Smooth muscle cell of trachea (primary cell): ENCODE measurements at places on chromosomes 2 and 18. TPM values are rescaled to one million over a fixed set of nuclear protein-coding genes. Genes with fewer than 3 reads are reported as not detected.

DCDC2C gene
- total RNA-seq, result not detected in 2 replicates

CRACDL gene
- total RNA-seq, result under 0.01 TPM in 1 of 2 replicates, not detected in the other

MYO5B gene
- under 0.01 TPM in 1 of 2 replicates, not detected in the other for total RNA-seq

CPLX4 gene
- not detected in 2 replicates for total RNA-seq

ALLC gene
- not detected in 2 replicates for total RNA-seq

CCDC85A gene
- 0.66 and 0.73 TPM in 2 replicates for total RNA-seq

SERPINB10 gene
- total RNA-seq, result not detected in 2 replicates

MLPH gene
- total RNA-seq, result 3.1 and 18.0 TPM in 2 replicates

GLI2 gene
- 3.2 and 13.1 TPM in 2 replicates for total RNA-seq

FKBP1B gene
- 10.1 and 10.9 TPM in 2 replicates for total RNA-seq

TMEM247 gene
- total RNA-seq, result not detected in 2 replicates

ABCG5 gene
- not detected in 2 replicates for total RNA-seq

ZNF804A gene
- 1.9 and 2.3 TPM in 2 replicates for total RNA-seq

SATB2 gene
- total RNA-seq, result 11.3 and 20.2 TPM in 2 replicates

LIMS3 gene
- 2.3 TPM in 1 of 2 replicates, not detected in the other for total RNA-seq

KIAA2012 gene
- 0.17 TPM in 1 of 2 replicates, not detected in the other for total RNA-seq

TSPYL6 gene
- total RNA-seq, result under 0.01 TPM in 1 of 2 replicates, not detected in the other

ACSL3 gene
- 151 and 208 TPM in 2 replicates for total RNA-seq

CYRIA gene
- total RNA-seq, result 4.3 and 4.5 TPM in 2 replicates

DES gene
- total RNA-seq, result 1.6 and 6.3 TPM in 2 replicates

MATN3 gene
- total RNA-seq, result 0.99 and 1.9 TPM in 2 replicates

CDH2 gene
- 6.3 and 6.8 TPM in 2 replicates for total RNA-seq

ITGA4 gene
- 81.6 and 92.3 TPM in 2 replicates for total RNA-seq
